H1 (cell line): ENCODE measurements at places on chromosomes 5 and 9. TPM values are rescaled to one million over a fixed set of nuclear protein-coding genes. Genes with fewer than 3 reads are reported as not detected.

SNCAIP gene
- 9.0 and 10.5 TPM in 2 replicates for total RNA-seq

GLDC gene
- total RNA-seq = 89.9 and 101 TPM in 2 replicates

CDH9 gene
- 0.54 and 0.73 TPM in 2 replicates for total RNA-seq

DMRTA1 gene
- total RNA-seq = 3.0 and 3.3 TPM in 2 replicates

ROR2 gene
- 4.0 and 4.3 TPM in 2 replicates for total RNA-seq

RNF208 gene
- total RNA-seq = 7.7 and 8.9 TPM in 2 replicates

SLC6A7 gene
- total RNA-seq = 0.07 TPM in 1 of 2 replicates, not detected in the other

SLIT3 gene
- 0.86 and 1.1 TPM in 2 replicates for total RNA-seq

DRD1 gene
- 0.08 and 0.19 TPM in 2 replicates for total RNA-seq

ACSL6 gene
- 2.4 and 3.8 TPM in 2 replicates for total RNA-seq

CDHR2 gene
- 0.43 and 0.69 TPM in 2 replicates for total RNA-seq

DNA sequence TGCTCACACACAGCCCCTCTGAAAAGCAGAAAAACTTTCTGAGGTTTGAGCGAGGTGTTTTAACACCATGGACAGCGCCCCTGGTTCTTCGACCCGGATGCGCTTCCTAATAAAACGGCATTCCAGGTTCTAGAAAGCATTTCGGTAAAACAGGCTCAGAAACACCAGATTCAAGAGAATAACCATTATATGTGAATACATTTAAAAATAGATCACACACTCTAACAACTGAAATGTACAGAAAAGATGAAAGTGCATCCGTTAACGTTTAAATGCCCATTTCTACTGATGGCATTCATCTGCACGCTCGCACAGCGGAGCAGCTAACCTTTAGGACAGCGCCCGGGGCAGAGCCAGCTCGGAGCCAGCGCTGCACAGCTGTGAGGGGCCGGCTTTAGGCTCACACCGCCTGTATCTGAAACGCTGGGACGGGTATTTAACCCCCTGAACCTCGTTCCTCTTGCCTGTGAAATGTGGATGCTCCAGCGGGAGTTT, 26.3 kb upstream of the TENT4A start:
- H3K27me3 ChIP-seq = no peaks in the 10 kb centered on the region
- H3K27ac ChIP-seq = no peak overlapping the region
- H3K36me3 ChIP-seq = no peaks in the 10 kb centered on the region
- H3K4me1 ChIP-seq = no peaks in the 10 kb centered on the region

DNA sequence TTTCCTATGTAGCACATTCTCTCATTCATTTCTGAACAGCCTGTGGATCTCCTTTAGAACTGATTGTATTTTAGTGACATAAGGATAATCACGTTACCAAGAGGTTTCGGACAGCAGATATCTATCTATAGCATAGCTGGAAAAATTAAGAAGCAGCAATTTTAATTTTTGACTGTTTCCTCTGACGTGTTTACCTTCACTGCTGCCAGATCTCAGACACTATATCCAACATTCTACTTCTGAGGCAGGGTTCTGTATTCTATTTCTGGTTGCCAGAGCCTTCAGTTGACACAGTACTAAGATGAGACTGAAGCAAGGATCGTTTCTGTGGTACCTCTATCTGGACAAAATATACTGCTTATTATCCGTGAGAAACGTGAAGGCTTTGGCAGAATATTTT, at the start of gene EFCAB9:
EFCAB9 (plus strand) TSS at position 301 of the 400 bp plus-strand sequence; CDS start at position 302, 1 bp downstream.
- H3K27ac ChIP-seq = no peak within 1 kb of the TSS
- no peaks in the 10 kb centered on the region for H3K36me3 ChIP-seq
- H3K4me3 ChIP-seq = no peak within 1 kb of the TSS
- no peaks in the 10 kb centered on the region; the same call in 1 of the 2 replicates for H3K4me1 ChIP-seq

GRCh38 chr9:130196643-130197042, 24.4 kb downstream of the NCS1 start:
- H3K4me3 ChIP-seq = no peak overlapping the region
- H3K27ac ChIP-seq = no peak overlapping the region
- no peaks in the 10 kb centered on the region for H3K36me3 ChIP-seq
- no peaks in the 10 kb centered on the region for H3K27me3 ChIP-seq

DNA sequence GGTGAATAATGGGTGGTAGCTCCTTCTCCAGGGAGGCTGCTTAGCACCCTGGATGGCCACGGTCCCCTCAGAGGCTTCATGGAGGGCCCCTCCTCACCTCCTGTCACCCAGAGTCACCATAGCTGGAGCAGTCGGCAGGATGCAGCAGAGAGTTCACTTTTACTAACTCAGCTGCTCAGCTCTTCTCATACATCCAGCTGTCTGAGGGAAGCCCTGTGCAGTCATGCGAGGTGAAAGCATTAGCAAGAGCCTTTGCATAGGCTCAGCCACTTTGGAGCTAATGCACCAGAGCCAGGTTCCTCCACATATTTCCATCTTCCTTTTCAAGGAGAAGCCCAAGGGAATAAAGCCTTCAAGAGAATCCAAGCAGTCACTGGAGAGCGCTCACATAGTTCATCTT, 499.2 kb downstream of the BNC2 start:
- H3K4me1 ChIP-seq = no peaks in the 10 kb centered on the region
- H3K27ac ChIP-seq = no peak overlapping the region
- H3K4me3 ChIP-seq = no peak overlapping the region
- no peaks in the 10 kb centered on the region for H3K27me3 ChIP-seq

DNA sequence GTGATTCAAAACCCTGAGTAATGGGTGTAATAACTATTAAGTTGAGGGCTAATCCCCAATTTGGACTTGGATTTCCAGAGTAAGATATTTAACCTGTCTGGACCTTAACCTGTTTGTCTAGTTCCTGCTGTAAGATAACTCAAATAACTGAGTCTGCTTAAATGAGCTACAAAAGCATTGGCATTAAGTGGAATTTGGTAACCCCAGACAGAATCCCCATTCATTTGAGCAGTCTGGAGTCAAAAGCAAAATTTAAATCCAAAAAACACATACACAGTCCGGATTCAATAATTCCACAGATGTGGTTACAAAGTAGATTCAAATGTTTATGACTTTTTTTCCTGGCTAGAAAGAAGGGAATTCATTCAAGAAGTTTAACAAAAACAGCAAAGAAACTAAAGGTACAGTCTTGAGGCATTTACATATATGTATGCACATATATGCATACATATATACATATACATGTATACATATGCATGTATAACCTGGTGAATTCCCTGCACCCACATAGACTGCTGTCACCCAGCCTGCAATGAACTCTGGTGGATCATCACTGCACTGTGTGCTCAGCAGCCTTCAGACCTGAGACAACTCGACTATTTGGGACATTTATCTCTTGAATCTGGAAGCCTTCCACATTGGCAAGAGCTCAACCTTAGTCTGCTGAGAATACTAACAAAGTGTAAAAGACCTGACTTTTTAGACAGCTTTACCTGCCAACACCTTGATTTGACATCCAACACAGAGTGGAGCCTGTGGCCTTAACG, 205.4 kb downstream of the LURAP1L start:
- H3K27me3 ChIP-seq = no peaks in the 10 kb centered on the region
- DNase-seq = no peak
- no peak overlapping the region for H3K4me3 ChIP-seq
- no peak overlapping the region for H3K27ac ChIP-seq

- no peak for DNase-seq
- no peaks in the 10 kb centered on the region for H3K36me3 ChIP-seq
- peaks cover 10% of the 10 kb centered on the region; the same call in 1 of the 2 replicates for H3K4me1 ChIP-seq
- H3K27ac ChIP-seq = no peak overlapping the region
- no peaks in the 10 kb centered on the region for H3K27me3 ChIP-seq
Observed at GRCh38 chr5:59007460-59008063, 424.7 kb downstream of the RAB3C start.

GRCh38 chr9:123329329-123329955, 26.6 kb upstream of the CRB2 start:
- peaks cover 7% of the 10 kb centered on the region for H3K4me1 ChIP-seq
- no peak overlapping the region for H3K4me3 ChIP-seq
- no peaks in the 10 kb centered on the region for H3K27me3 ChIP-seq
- no peak overlapping the region for H3K27ac ChIP-seq
- no peaks in the 10 kb centered on the region for H3K36me3 ChIP-seq
- no peak for DNase-seq

DNA sequence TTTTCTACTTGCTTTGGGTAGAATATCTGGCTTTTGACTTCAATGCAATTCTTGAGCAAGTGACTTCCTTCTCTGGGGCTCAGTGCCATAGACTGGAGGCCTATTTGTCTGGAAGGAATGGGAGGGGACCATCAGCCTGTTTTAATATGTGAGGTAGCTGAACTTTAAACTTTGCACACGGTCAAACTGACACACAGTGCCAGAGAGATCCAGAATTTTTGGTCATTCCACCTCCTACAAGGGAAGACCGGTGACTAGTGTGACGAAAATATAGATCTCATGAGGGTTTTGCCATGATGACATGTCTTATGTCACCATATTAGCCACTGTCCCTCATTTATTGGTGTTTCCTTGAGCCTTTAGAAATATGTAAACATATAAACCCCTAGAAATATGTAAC, 44.6 kb upstream of the ZSWIM6 start:
- H3K4me1 ChIP-seq = peaks cover 3% of the 10 kb centered on the region; the same call in 1 of the 2 replicates
- no peaks in the 10 kb centered on the region for H3K27me3 ChIP-seq
- no peak overlapping the region for H3K4me3 ChIP-seq

DNA sequence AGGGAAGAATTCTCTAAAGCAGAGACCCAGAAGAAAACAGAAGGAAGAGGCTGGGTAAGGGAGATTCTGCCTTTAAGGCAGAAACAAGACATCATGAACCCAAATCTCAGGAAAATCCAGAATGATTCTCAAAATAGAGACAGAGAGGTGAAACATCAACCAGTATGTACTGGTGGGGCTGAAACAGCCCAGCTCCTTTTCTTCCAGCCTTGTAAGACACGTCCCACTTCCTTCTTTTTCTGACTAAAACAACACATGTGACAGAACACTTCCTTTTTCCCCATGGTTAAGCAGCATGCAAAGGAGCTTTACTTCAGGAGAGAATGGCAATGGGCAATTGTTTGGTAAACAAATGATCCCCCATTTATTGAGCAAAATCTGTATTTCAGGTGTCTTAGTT, 230.8 kb upstream of the NR4A3 start:
- DNase-seq = no peak
- H3K27me3 ChIP-seq = peaks cover 1% of the 10 kb centered on the region
- no peaks in the 10 kb centered on the region for H3K36me3 ChIP-seq
- H3K4me3 ChIP-seq = no peak overlapping the region

- no peak overlapping the region for H3K4me3 ChIP-seq
- no peak overlapping the region for H3K27ac ChIP-seq
- DNase-seq = no peak
- H3K27me3 ChIP-seq = no peaks in the 10 kb centered on the region
- no peaks in the 10 kb centered on the region for H3K36me3 ChIP-seq
Observed at GRCh38 chr5:152309926-152310450, 95.1 kb downstream of the NMUR2 start.

- no peak overlapping the region for H3K27ac ChIP-seq
- H3K27me3 ChIP-seq = no peaks in the 10 kb centered on the region
- no peaks in the 10 kb centered on the region for H3K4me1 ChIP-seq
- no peak for DNase-seq
Observed at GRCh38 chr9:63728287-63728686, 1556.7 kb downstream of the FOXD4L5 start.

- H3K36me3 ChIP-seq = no peaks in the 10 kb centered on the region
- DNase-seq = no peak
- H3K27me3 ChIP-seq = peaks cover 10% of the 10 kb centered on the region
- H3K4me1 ChIP-seq = no peaks in the 10 kb centered on the region
- H3K27ac ChIP-seq = no peak overlapping the region
Observed at GRCh38 chr9:95003689-95004410, 277.4 kb downstream of the AOPEP start.

GRCh38 chr5:79982136-79982535, 8.9 kb downstream of the MTX3 start:
- H3K27me3 ChIP-seq = no peaks in the 10 kb centered on the region
- H3K36me3 ChIP-seq = peaks cover 63% of the 10 kb centered on the region
- no peak overlapping the region for H3K27ac ChIP-seq
- DNase-seq = no peak
- H3K4me3 ChIP-seq = no peak overlapping the region

GRCh38 chr5:131899686-131900085, 45.8 kb downstream of the MEIKIN start:
- H3K36me3 ChIP-seq = no peaks in the 10 kb centered on the region
- H3K27ac ChIP-seq = no peak overlapping the region
- H3K4me3 ChIP-seq = no peak overlapping the region
- H3K4me1 ChIP-seq = no peaks in the 10 kb centered on the region

GRCh38 chr9:81397481-81398381, 291.6 kb downstream of the TLE1 start:
- H3K4me3 ChIP-seq = no peak overlapping the region
- no peaks in the 10 kb centered on the region for H3K4me1 ChIP-seq
- H3K27ac ChIP-seq = no peak overlapping the region
- no peak for DNase-seq
- H3K36me3 ChIP-seq = no peaks in the 10 kb centered on the region

GRCh38 chr9:68819065-68819464, 114.0 kb downstream of the PIP5K1B start:
- H3K27ac ChIP-seq = no peak overlapping the region
- no peaks in the 10 kb centered on the region for H3K36me3 ChIP-seq
- H3K4me3 ChIP-seq = no peak overlapping the region
- no peaks in the 10 kb centered on the region for H3K4me1 ChIP-seq

DNA sequence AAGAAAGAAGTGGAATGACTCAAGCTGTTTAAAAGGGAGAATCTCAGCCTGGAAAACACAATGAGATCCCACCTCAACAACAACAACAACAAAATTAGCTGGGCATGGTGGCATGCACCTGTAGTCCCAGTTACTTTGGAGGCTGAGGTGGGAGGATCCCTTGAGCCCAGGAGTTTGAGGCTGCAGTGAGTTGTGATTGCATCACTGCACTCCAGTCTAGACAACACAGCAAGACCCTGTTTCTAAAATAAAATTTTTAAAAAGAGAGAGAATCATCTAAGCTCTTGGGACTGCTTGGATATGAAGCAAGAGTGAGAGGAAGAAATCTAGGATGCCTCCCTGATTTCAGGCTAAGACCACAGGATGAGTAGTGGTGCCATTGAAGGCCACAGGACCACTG, 47.4 kb upstream of the KIF2A start:
- no peaks in the 10 kb centered on the region for H3K4me1 ChIP-seq
- no peaks in the 10 kb centered on the region for H3K36me3 ChIP-seq
- no peak for DNase-seq

GRCh38 chr5:172923539-172923938, 35.7 kb upstream of the RPL26L1 start:
- DNase-seq = no peak
- no peak overlapping the region for H3K4me3 ChIP-seq
- H3K36me3 ChIP-seq = peaks cover 24% of the 10 kb centered on the region

DNA sequence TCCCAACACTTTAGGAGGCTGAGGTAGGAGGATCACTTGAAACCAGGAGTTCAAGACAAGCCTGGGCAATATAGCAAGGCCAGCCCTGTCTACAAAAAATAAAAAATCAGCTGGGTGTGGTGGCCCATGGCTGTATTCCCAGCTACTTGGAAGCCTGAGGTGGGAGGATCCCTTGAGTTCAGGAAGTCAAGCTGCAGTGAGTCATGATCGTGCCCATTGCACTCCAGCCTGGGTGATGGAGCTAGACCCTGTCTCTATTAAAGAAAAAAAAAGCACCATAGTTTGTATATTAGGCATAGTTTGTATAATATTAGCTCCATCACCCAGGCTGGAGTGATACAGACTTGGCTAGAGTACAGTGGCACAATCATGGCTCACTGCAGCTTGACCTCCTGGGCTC, 9.6 kb upstream of the NME5 start:
- no peak overlapping the region for H3K27ac ChIP-seq
- no peaks in the 10 kb centered on the region for H3K4me1 ChIP-seq
- no peaks in the 10 kb centered on the region for H3K27me3 ChIP-seq
- no peaks in the 10 kb centered on the region for H3K36me3 ChIP-seq
- H3K4me3 ChIP-seq = no peak overlapping the region
- DNase-seq = no peak

GRCh38 chr5:112141582-112141981, 277.5 kb downstream of the EPB41L4A start:
- H3K27ac ChIP-seq = no peak overlapping the region
- no peaks in the 10 kb centered on the region for H3K36me3 ChIP-seq
- no peak for DNase-seq
- H3K4me3 ChIP-seq = no peak overlapping the region
- no peaks in the 10 kb centered on the region for H3K4me1 ChIP-seq

- no peak for DNase-seq
- H3K4me1 ChIP-seq = no peaks in the 10 kb centered on the region
- H3K36me3 ChIP-seq = peaks cover 16% of the 10 kb centered on the region
Observed at GRCh38 chr5:142904416-142904815, 134.2 kb downstream of the ARHGAP26 start.
